ENCODE measurements at places on chromosomes 4 and X. TPM values are rescaled to one million over a fixed set of nuclear protein-coding genes. Genes with fewer than 3 reads are reported as not detected.

Gene MAOA
- total RNA-seq: 105 TPM

Gene UGT8
- not detected for total RNA-seq

Gene DACH2
- total RNA-seq: not detected

Gene OPRPN
- total RNA-seq: not detected

Gene LINC00632
- 36.3 TPM for total RNA-seq

Gene MAGEA1
- total RNA-seq: not detected

Gene AREG
- 0.51 TPM for total RNA-seq

Gene TMEM271
- total RNA-seq: not detected

Gene ADGRG2
- total RNA-seq: 1.0 TPM

Gene SSX1
- not detected for total RNA-seq

Gene NAT8L
- 0.23 TPM for total RNA-seq

Gene HPGDS
- total RNA-seq: not detected

Gene CT45A2
- not detected for total RNA-seq

Gene GSX2
- total RNA-seq: not detected

Gene SYTL5
- total RNA-seq: 0.35 TPM

Gene F9
- total RNA-seq: not detected

Gene FTSJ1
- 56.7 TPM for total RNA-seq

All from pericardium fibroblast (primary cell).